ENCODE measurements at places on chromosomes 13 and 19.

- DNase-seq = no peak
These were observed 22.4 kb upstream of the C13orf46 start for GRCh38 chr13:113996081-113996911.

- DNase-seq = no peak
These were observed 16.2 kb downstream of the ZIC2 start for GRCh38 chr13:99997702-99998214.

DNA sequence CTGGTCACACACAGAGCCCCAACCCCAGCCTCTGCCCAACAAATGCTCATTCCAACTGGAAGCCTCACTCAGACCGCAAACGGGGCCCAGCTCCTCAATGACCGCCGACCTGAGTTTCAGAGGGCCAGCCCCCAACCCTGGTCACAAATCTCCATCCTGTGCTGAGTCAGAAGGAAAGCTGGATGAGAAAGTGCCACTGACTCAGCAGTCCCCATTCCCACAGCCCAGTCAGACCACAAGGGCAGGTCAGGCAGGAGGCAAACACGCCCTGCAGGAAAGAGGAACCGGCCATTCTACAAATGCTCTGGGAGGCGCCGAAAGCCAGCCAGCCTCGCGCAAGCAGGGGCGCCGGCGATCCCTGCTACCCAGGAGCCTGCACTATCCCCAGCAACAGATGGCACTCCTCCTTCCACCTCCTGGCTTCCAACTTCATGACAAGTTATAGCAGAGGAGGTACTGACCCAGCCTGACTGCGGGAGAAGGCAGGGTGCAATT, 14.1 kb upstream of the PRKD2 start:
- peak; percentile 52 for DNase-seq

GRCh38 chr13:66623129-66623820, 606.9 kb downstream of the PCDH9 start:
- DNase-seq = no peak

DNA sequence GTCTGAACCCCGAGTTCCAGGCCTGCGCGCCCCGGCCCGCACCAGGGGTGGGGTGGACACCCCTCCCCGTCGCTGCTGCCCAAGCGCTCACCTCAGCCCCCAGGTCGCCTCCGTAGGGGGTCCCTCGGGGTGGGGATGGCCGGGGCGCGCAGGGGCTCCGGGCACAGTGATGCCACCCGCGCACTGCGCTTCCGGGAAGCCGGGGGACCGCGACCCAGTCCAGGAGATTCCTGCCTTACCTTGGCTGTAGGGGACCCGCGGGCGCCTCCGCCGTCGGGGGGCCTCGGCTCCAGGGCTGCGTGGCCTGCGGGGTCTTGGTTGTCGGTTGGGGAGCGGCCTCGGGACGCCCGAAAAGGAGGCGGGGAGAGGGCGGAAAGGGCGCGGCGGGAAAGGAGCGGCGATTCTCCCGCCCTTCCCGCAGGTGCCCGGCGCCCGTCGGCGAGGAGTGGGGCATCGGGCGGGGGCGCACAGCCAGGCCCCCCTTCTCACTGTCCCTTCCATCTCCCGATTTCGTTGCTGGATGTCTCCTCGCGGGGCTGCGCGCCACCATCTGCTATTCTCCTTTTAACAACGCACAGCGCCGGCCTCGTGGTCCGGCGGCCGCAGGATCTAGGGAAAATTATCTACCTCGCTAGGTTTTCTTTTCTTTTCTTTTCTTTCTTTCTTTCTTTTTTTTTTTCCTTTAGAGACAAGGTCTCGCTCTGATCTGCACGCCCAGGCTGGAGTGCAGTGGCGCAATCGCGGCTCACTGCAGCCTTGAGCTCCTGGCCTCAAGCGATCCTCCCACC, at the start of gene KEAP1:
Gene KEAP1, minus strand, starts transcription at position 355 of the 788 bp plus-strand sequence. CDS start 3,323 bp downstream, outside the sequence.
- DNase-seq = peak; percentile 39

GRCh38 chr13:73873940-73874830, 260.0 kb downstream of the KLF12 start:
- no peak for DNase-seq

DNA sequence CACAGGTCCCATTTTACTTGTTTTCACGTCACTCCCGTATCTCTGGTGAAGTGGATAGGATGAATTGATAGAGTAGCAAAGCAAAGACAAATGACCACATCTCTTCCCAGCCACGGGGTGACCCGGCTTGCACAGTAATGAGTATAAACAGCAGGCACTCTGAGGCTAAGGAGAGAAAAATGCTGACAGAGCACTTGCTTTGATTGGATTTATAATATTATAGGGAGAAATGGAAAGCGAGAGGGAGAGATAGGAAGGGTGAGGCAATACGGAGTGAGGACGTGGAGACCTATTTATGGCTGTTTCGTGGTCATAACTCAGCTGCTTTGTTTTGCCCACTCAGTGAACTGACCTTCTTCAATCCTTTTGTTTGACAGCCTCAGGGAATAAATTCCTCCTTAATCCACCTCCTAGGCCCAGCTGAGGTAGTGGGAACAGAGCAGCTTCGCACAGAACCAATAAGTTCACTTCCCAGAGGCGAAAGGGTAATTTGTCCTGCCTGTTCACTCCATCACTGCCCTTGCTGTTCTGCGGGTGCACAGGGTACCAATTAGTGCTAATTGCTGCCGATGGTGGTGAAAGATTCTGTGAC, 68.6 kb downstream of the ERCC5 start:
- DNase-seq = no peak

- DNase-seq = no peak
These were observed 7.5 kb upstream of the ATP8B3 start for GRCh38 chr19:1819341-1820255.

DNA sequence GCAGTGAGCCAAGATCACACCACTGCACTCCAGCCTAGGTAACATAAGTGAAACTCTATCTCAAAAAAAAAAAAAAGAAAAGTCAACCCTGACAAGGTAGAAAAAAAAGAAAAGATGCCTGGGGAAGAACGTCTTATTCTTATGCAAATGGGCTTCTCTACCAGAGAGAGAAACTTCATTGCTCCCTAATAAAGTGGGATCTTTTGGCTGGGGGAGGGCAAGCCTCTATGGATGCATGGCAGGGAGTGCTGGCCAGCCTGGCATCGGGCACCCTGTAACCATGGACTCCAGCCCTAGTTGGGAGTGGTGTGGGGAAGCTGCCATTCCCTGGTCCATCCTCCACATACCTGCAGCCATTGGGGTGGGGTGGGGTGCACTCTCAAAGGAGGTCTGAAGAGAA, 30.7 kb upstream of the ZNF728 start:
- no peak for DNase-seq

- DNase-seq = no peak
These were observed 526.6 kb upstream of the KLHL1 start for GRCh38 chr13:70634893-70635292.

DNA sequence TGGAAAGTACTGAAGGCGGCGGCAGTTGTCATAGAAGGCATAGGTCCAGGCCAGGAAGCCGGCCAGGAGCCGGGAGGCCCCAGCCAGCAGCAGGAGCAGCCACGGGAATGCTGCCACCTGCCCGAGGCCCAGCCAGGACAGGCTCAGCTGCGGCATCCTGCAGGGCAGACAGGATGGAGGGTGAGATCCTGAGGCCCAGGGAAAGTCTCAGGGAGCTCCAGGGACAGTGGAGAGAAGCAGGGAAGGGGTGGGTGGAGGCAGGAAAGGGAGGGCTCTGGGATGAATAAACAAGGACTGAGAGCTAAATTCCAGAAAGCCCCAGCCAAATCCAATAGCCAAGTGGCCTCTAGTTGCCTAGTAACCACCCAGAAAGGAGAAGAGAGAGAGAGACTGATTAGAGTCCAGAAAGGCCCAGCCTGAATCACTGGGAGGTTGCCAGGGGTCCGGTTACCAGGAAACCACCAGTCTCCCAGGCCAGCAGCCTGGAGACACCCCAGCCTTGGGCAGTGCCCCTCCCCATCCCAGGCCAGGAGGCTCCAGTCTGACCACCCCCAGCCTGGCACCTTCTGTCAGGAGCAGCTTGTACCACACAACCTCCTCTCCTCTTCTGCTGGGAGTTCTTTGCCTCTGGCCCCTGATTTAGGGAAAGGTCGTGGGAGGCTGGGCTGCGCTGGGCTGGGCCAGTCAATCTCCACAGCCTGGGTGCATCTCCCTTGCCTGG, 7.5 kb upstream of the OR10H5 start:
- DNase-seq = no peak

DNA sequence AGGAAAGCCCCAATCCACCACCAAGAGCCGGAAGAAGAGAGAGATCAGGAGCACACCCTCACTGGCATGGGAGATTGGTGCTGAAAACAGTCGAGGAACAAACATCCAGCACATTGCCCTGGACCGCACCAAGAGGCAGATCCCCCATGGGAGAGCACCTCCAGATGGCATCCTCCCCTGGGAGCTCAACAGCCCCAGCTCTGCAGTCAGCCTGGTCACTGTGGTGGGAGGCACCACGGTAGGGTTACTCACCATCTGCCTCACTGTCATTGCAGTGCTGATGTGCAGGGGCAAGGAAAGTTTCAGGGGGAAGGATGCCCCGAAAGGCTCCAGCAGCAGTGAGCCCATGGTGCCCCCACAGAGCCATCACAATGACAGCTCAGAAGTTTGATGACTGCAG, 110.2 kb downstream of the STOML3 start:
- DNase-seq = no peak

DNA sequence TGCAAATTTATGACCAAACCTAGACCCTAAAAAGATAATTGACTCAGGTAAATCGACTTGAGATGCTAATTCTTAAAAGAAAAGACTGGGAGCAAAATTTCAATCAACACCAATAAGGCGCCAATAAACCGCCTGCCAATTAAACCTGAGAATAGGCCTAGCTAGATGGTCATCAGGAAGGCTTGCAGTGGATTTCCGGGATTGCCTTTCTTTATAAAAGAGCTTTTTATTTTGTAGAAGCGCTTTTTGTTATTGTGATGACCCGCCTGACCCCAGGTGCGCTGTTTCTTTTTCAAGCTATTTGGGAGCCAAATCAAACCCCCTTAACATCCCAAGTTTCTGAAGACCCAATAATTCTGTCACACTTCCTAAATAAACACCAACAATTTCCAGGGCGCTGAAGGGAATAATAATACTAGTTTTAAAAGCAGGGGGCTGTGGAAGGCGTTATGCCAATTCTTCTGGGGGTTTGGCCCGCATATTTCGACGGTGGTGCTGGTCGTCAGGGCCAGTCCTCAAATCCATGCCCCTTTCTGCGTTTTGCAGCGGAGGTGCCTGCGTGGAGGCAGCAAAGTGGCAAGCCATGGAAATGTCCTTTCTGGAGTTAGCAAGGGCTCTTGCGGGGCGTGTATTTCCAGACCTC, 2.9 kb upstream of the ZIC5 start:
- DNase-seq = no peak

GRCh38 chr13:113507505-113508345, 17.2 kb upstream of the DCUN1D2 start:
- no peak for DNase-seq

DNA sequence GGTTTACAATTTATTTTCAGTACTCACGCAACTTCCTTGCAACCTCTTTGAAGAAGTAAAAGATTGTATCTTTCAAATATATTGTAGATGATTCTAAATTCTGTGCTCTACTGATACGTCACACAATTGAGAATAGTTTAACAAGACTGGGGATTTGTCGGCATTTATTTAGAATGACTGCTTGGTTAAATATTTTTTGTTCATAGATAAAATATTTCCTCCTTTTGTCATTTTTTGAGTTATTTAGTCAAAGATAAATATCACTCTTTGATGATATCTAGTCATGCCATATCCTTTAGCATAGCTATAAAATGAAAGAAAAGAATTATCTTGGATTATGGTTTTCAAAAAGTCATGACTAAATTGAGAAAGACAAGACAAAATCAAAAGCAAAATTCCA, 2747.8 kb downstream of the PCDH9 start:
- DNase-seq = no peak

GRCh38 chr19:17846146-17846545, 1.6 kb downstream of the JAK3 start:
- DNase-seq = no peak

DNA sequence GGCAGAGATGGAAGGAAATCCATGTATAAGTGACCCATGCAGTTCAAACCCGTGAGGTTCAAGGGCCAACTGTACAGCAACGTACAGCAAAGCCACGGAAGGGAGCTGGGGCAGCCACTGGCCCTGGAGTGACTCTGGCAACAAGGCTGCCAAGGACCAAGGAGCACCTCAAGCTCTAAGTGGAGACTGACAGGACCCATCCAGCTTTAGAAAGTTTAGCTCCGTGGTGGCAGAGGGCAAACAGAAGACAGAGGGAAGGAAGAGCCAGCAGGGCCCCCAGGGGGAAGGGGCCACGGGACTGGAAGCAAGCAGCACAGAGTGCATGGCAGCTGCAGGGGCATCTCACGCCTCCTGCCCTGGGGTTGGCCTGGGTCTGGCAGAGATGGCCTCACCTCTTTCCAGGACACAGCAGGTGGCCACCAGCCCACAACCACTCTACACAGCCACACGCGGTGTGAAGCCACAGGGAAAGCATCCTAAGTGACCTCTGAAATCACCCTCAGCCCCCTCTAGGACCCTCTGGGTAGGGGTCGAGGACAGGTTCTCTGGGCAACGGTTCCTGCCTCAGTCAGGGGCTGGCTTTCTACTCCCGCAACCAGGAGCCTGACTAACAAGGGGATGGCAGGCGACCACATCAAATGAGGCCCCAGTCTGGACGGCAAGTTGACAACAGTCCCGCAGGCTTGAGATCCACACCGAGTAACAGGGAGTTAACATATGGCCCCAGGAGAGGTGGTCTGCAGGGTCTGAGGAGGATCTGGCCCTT, 3.8 kb downstream of the MIER2 start:
- DNase-seq = no peak

DNA sequence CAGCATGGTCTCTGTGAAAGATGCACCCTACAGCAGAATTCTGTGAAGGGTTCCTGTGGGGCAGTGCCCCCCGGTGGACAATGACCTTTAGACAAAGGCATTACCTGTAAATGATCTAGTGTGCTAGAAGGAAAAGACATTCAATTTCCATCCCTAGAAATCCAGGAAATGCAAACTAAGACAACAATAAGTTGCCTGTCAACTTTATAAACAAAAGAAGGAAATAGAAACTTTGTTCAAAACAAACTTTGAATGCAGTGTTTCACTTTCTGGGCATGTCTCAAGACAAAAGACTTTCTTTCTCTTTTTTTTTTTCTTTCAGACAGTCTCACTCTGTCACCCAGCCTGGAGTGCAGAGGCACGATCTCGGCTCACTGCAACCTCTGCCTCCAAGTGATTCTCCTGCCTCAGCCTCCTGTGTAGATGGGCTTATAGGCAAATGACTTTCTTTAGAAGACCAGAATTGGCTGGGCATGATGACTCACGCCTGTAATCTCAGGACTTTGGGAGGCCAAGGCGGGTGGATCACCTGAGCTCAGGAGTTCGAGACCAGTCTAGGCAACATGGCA, 15.5 kb downstream of the TEX101 start:
- DNase-seq = no peak

DNA sequence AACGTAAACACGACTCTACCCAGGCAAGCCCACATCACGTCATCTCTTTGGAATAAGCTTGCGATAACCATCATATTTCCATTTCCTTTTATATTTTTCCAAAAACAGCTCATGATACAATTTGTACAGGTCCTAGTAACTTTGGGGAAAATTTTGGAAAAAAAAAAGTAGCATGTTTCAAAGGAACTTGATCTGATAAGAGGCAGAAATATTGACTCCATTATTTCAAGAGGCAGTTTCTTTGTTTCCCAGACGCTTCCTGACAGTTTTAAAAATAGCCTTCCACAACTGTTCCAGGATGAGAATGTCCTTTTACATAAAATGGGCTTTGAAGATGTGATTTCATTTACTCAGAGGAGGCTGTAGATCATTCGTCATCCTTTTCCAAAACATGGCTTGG, 23.1 kb downstream of the KLF2 start:
- no peak for DNase-seq
